Activated CD4-positive, alpha-beta T cell treated with anti-CD3 and anti-CD28 coated beads for 48 hours (primary cell): ENCODE measurements at places on chromosomes 4 and X.

GRCh38 chrX:35499071-35499862 is 298.9 kb upstream of the MAGEB16 start:
- DNase-seq, result no peak

- no peak for DNase-seq
Observed at GRCh38 chr4:79013756-79014155, 74.5 kb upstream of the PAQR3 start.

GRCh38 chr4:120403296-120403695 is 336.6 kb upstream of the MAD2L1 start:
- DNase-seq, result no peak

GRCh38 chr4:147639388-147639787 is 22.2 kb downstream of the TMEM184C start:
- no peak for DNase-seq

- DNase-seq, result peak; percentile 55
Observed at GRCh38 chr4:7828011-7828720, 111.5 kb downstream of the AFAP1 start.

DNA sequence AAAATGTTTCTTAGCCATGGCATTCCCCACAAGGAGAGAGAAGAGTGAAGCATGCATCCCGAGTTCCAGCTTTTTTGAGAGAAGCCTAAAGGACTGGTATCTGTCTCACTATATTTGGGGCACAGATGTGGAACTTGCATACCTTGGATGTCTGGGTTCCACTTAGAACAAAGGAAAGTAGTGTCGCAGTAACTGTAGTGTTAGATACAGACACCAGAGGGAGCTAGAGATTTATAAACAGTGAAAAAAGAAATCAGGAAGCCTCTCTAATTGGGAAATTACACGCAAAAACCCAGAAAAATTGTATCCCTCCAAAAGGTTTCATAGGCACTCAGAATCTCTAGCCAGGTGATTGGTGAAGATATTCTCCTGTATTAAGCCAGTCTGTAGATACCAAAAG is 34.4 kb downstream of the AGTR2 start:
- DNase-seq, result no peak

GRCh38 chr4:6960154-6960553 is 50.5 kb downstream of the TBC1D14 start:
- DNase-seq, result no peak

- no peak for DNase-seq
Observed at GRCh38 chr4:156901871-156902270, 69.7 kb downstream of the PDGFC start.

- DNase-seq, result no peak
Observed at GRCh38 chr4:17698116-17698515, 83.3 kb downstream of the FAM184B start.

DNA sequence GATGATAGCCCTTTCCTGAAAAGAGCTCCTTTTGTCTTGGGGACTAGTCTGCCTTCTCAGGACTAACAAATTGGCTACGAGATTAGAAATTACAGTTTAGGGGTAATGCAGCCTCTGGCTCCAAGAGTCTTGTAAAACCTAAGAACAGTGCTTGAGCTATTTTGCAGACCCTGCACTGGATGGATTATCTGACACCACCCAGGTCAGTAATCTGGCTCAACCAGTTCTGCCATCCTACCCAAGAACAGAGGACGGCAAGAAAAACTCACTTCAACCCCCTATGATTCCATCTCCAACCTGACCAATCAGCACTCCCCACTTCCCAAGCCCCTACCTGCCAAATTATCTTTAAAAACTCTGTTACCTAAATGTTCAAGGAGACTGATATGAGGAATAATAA is 225.1 kb downstream of the FAM47A start:
- DNase-seq, result no peak

DNA sequence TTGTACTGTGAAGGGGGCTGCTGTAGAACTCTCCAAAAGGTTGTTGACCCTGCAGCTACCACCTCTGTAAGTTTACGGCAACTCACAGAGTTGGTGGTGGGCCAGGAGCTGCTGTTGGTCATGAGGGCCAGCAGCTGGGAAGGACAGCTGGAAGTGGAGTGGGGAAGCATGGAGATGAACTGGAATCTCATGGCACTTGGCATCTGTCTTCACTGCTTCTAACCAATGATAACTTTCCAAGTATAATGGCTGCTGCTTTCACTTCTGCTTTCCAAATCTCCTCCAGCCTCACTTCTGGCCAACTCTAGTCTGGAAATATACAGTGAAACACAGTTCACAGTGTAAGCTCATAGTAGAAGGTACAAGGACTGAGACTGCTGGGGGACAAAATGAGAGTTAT is 126.5 kb upstream of the INTU start:
- no peak for DNase-seq

DNA sequence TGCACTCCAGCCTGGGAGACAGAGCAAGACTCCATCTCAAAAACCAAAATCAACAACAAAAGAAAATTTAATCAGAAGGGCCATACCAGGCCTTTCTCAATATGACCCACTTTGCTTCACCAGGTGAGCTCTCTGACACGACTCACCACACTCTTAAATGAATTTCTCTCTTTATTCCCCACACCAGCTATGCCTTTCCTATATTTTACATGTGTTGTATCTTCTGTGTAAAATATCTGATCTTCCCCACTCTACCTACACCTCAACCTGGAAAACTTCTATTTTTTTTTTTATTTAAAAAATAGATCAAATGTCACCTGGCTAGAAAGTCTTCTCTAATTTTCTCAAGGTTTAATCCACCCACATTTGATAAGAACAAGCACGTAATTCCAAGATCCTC is 77.6 kb upstream of the SLC39A8 start:
- DNase-seq, result no peak

DNA sequence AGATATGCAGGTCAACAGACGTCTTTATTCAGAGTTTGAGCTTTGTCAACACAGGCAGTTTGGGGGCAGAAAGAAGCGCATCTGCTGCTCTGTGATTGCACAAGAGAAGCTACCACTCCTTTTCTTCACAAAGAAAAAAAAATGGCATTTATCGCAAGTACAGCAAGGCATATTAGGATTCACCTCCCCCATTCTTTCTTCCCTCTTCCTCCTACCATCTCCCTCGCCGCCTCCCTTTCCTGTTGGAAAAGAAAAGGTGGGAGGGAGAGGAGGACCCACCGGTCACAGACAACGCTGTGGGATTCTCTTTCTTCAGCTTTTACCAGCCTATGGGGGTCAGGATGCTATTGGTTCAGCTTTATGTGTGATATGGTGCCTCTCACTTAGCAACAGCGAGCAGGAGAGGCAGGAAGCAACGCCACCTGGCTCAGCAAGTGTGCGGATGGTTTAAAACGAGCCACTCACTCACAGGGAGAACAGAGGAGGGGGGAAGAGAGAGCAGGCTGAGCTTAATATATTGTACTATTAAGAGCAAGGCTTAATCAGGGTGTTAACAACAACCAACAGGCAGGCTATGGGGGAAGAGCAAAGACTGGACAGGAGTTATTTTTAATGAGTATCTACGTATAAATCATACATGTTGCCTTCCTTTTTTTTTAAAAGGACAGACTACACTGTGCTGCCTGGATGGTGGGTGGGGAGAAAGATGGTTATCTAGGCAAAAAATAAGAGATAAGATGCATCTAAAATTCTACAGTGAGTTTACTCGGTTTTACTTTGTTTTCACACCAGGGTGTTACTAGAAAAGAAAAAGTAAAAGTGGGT is 104.7 kb downstream of the MAML3 start:
- DNase-seq, result peak; percentile 52

- DNase-seq, result peak; percentile 26
Observed at GRCh38 chr4:139603576-139604410, 47.8 kb upstream of the SETD7 start.

GRCh38 chrX:131869182-131869581 is 153.9 kb upstream of the STK26 start:
- DNase-seq, result no peak

DNA sequence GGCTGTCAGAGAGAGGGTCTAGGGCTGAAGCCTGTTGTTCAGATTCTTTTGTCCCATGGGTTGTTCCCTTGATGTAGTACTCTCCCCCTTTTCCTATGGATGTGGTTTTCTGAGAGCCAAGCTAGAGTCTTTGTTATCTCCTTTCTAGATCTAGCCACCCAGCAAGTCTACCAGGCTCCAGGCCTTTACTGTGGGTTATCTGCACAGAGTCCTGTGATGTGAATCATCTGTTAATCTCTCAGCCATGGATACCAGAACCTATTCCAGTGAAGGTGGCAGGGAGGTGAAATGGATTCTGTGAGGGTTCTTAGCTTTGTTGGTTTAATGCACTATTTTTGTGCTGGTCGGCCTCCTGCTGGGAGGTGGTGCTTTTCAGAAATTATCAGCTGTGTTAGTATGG is 109.5 kb downstream of the PRR32 start:
- DNase-seq, result no peak

DNA sequence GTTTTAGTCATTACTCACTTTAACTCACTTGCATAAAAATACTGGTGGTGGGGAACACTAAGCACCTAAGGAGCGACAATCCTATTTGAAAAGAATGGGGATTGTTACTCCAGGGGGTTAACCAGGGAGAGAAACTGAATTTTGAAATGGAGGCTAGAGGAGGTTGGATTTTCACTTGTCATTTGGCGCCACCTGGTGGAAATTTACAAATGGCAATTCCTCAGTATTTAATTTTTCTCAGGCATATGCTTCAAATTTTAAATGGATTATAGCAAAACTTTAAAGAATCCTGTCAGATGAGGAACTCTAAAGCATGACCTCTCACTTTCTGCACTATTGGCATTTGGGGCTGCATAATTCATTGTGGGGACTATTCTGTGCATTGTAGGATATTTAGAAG is 2.7 kb upstream of the GEMIN8 start:
- peak; percentile 56 for DNase-seq

DNA sequence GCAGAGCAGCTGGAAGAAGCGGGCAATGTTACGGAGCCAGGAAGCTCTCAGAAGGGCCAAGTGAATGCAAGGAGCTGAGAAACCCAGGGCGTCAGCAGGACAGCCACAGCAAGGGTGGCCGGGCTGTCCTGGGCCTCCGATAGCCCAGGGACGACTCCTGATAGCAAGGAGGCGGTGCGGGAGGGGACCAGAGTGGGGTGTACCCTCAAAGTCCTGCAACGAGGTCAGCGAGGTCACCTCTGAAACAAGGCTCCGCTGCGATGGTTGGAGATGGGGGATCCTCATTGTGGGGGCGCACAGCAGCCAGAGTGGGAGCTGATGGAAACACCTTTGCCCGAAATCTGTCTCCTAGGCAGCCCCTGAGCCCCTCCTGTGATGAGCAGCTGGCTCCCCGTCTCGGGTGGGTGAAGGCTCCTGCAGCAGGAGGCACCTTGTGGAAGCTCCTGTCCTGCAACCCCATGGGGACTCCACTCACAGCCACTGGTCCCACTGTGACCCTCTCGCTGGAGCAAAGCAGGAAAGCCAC is 4.3 kb upstream of the CCNQ start:
- DNase-seq, result no peak

- no peak for DNase-seq
Observed at GRCh38 chr4:8305851-8306471, 36.4 kb downstream of the HTRA3 start.

DNA sequence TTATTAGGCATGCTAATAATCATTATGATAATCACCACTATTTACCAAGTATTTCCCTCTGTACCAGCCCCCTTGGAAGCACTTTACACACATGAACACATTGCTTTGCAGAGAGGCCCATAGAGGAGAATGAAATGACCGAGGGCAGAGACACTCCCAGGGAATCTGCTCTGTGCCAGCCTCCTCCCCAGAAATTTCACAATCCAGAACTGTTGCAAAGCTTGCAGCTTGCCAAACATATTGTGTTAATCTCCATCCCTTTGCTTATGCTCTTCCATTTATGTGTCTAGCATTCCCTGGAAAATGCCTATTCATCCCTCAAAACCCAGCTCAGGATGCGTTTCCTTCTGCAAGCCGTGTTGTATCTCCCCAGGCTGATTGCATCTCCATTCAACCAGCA is 37.8 kb downstream of the CYTL1 start:
- DNase-seq, result no peak

GRCh38 chr4:47210828-47211227 is 179.5 kb downstream of the GABRB1 start:
- no peak for DNase-seq

DNA sequence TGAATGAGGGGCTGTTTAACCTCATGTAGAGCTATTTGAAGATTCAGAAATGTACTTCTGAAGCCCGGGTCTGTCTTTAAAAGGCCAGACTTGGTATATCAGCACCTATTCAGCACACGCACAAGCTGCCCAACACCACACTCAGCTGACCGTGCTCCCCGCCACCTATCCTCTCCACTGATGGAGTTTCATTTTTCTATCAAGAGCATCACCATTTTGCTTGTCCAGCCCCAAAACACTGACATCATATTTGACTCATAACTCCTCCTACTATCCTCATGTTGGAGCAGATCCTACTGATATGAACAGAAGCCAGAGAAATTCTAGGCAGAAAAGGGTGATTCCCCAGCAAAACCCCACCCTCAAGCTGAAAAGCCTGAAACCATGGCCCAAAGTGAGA is 100.3 kb downstream of the SORBS2 start:
- DNase-seq, result no peak

GRCh38 chrX:17584248-17584681 is 153.0 kb upstream of the SCML1 start:
- DNase-seq, result no peak

DNA sequence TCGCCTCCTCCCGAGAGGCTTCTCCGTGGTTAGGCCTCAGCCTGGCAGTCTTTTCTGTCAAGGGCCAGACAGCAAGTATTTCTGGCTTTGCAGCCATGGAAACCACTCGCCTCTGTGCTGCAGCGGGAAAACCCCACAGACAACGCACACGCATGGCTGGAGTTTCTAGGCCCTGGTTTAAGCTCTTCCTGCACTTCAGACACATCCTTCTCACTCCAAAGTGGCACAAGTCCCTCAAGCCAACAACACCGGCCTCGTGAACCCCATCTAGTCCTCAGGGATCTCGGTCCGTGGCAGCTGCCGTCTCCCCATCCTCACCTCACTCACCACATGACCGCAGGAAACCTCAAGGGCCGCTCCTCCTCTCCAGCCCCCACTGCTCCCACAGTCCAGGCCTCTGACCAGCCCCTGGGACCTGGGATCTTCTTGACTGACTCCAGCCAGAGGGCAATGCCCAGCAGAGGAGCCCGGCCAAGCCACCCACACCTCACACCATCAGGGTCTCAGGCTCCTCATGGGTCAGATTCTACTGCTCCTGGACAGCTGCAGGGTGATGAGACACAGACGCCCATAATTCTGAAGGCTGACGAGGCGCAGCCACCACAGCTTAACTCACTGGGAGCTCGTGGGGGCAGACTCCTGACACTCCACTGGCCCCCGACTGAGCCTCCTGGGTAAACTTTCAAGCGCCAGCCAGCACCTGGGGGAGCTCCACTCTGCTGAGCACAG is 21.7 kb downstream of the LETM1 start:
- DNase-seq, result no peak

DNA sequence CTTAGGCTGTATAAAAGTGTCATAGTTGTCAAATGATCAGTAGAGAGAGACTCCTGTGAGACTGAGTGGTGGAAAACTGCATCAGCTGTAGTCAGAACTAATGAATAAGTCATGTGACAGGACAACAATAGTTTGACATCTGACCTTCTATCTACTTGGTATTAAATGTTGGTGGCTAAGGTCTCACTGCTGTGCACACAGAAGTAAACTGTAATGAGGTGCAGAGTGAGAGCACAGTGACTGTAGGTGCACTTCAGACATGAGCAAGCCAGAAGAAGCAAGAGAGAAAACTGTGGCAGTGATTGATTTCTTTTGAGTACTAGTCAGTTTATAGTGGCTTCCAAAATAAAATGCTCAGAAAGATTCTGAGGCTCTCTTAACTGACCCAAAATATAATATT is 803.6 kb downstream of the RAPGEF2 start:
- DNase-seq, result no peak
